ENCODE measurements at places on chromosomes 7 and 10.

DNA sequence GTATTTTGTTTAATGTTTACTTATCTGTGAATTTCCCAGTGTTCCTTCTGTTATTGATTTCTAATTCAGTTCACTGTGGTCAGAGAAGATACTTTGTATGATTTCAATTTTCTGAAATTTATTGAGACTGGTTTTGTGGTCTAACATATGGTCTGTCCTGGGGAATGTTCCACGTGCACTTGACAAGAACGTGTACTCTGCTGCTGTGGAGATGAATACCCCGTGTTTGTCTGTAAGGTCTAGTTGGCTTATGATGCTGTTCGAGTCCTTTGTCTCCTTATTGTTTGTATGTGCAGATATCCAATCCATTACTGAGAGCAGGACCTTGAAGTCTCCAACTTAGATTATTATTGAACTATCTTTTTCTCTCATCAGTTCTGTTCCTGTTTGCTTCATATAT, 371.5 kb upstream of the MYO3A start:
- no peak for DNase-seq

DNA sequence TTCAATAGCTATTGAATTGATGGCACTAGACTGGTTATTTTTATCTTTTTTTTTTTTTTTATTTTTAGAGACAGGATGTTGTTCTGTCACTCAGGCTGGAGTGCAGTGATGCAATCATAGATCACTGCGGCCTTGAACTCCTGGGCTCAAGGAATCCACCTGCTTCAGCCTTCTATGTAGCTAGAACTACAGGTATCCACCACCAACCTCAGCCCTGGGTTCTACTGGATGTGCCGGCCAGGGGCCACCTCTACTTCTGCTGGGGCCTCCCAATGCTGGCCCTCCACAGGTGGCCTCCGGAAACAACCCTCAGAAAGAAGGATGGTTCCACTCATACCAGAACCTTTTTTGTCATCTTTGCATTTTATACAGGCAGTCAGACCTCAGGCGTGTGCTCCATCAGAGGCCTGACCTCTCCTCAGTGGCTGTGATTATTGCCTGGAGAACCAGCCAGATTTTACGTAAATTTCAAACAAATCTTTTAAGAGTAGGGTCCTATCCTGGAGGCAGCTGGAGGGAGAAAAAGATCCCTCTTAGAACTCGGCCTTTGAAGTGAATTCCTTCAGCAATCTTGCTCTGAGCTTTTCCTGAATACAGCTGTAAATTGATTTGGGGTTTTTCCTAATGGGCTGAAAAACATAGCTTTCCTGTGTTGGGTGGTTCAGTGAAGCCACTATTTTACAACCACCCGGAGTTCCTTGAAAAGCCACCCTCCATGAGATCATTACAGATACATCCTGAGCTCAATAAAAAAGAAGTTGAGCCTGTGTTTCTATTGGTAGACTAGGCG, 110.0 kb downstream of the SPAG6 start:
- DNase-seq: no peak

- no peak for DNase-seq
Observed at GRCh38 chr10:44995581-44995913, 5.2 kb upstream of the ZNF22 start.

DNA sequence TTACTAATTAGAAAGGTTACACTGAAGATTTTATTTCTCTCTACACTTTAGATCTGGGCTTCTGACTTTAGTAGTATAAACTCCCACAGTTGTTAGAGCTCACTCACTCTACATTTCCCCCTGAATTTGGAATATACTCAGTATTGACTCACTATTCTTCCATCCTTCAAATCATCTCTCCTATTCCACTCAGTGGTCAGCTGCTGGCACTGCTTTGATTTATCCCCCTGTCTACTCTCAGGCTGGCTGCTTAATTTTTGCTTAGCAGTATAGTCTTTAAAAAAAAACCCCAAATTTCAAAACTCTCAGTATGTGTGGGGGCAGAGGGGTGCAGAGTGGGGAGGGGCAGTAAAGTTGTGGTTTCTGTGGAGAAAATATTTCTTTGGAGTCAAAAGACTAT, 68.9 kb downstream of the CDK6 start:
- DNase-seq: no peak

- no peak for DNase-seq
Observed at GRCh38 chr7:17083392-17084165, 201.8 kb upstream of the AGR3 start.

Measured in stimulated activated CD8-positive, alpha-beta memory T cell treated with anti-CD3 and anti-CD28 coated beads, Interleukin-15, amount 100 ng/mL, for 24 hours (primary cell).